Activated CD4-positive, alpha-beta T cell treated with anti-CD3 and anti-CD28 coated beads, Interleukin-10, Interleukin-2, amounts not matched to agents 100 ng/mL and 50 ng/mL, durations not matched to agents 16 hours and 8 hours (primary cell): ENCODE measurements at places on chromosomes 12 and 14.

- DNase-seq, result no peak
These were observed 15.1 kb downstream of the ADIPOR2 start for GRCh38 chr12:1705774-1706631.

GRCh38 chr12:9867531-9867930 is 1.6 kb downstream of the CLEC2B start:
- DNase-seq, result no peak

DNA sequence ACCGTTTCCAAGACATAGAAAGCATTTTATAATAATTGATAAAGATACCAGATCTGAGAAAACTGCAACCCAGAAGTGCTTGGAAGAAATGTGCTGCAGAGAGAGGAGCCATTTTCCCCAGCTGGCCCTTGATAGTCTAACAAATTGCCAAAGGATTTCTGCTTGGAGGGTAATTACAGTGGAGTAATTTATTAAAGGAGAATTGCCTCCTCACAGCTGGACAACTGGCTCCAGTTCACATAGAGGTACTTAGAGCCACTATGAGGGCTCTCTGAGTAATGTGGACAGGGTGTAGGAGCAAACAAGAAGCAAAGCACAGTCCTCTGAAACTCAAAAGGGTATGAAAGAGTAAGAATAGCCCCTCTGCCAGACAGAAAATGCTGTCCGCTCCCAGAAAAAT is 335.6 kb downstream of the SYT1 start:
- DNase-seq, result no peak

DNA sequence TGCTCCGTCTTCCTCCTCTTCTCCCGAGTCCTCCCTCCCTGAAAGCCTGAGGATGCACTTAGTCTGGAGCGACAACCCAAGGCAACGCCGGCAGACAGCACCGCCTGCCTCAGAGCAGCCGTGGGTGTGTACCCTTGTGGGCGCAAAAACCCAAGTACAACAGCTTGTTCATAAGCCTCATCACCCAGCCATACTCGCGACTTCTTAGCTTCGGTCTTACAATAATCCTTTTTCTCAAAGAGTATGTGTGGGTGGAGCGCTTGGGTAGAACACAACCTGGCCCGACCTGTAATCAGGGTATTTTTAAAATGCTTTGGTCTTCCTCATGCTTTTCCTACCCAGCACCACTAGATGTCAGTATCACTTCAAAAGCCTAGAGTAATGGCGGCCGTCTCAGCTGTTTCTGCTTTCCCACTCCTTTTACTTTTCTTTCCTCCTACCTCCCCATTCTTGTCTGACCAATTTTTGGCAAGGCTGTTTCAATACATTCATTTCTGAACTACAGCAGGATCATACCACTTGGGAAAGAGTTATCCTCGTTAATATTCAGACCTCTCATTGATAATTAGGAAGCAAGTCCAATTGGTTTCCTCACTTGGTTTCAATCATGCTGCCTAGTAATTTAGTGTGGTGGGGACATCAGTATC is 198.9 kb downstream of the EPS8 start:
- peak; percentile 77 for DNase-seq

DNA sequence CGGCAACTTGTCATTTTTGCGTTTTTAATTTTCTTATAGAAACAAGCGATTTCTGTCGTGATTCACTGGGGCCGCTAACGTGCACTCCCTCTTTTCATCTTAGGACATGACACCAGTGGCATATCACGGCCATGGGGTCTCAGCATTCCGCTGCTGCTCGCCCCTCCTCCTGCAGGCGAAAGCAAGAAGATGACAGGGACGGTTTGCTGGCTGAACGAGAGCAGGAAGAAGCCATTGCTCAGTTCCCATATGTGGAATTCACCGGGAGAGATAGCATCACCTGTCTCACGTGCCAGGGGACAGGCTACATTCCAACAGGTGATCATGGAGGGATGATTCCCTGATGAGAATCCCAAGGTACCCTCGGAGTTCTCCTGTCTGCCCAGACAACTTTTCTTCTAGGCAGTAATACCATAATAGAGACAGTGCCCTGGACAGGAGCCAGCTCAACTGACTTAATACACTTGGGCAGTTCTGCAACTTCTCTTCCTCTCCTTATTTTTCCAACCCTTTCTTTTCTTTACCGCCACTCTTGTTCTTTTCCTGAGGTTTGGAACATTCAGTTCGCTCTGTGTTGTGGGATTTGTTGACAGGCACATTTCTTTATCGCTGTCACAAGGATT is 821 bp downstream of the TMEM106C start:
- peak; percentile 26 for DNase-seq

- DNase-seq, result peak; percentile 13
These were observed 89.0 kb upstream of the BCL11B start for GRCh38 chr14:99360774-99361595.

DNA sequence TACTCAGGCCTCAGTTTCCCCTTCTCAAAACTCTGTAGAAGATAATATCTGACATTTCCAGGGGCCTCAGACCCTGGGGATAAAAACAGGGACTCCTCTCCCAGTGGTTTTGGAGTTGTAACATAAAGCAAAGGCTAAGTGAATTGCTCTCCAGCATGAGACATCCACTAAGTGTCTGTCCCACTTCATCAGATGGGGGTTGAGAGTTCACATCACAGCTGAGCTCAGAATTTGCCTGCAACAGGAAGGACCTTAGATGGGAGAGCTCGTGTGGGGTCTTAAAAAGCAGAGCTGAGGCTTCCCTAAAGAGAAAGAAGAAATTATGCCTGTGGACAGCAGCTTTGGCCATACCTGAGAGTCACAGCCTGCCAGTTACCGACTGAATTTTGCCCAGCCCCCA is 61.1 kb downstream of the TBX5 start:
- DNase-seq, result no peak

- no peak for DNase-seq
These were observed 19.8 kb upstream of the TESC start for GRCh38 chr12:117118838-117119591.

DNA sequence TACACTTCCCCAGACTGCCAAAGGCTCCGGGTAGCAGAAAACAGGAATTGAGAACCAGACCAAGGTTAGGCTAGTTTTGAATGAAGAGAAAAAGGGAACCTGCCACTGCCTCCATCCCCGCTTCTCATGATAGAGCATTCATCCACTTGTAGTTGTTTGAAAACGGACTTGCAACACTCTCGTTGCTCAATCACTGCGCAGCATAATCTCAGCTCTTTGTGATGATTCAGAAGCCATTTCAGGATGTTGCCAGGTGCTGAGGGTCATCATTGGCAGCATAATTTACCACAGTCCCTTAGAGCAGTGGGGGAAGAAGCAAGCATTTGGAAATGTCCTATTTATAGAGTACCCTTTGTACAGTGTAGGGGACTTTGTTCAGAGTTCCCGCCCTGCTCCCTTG is 25.6 kb downstream of the KCNK13 start:
- DNase-seq, result no peak

GRCh38 chr12:92041742-92042141 is 103.9 kb downstream of the BTG1 start:
- DNase-seq, result no peak

- no peak for DNase-seq
These were observed 997 bp downstream of the PLEKHG7 start for GRCh38 chr12:92703786-92704185.

GRCh38 chr12:126067626-126068329 is 1002.5 kb downstream of the AACS start:
- DNase-seq, result no peak

- no peak for DNase-seq
These were observed 44.2 kb upstream of the DDX11 start for GRCh38 chr12:31029468-31029867.

GRCh38 chr12:108618079-108618952 is 15.4 kb downstream of the SELPLG start:
- DNase-seq, result peak; percentile 83

GRCh38 chr12:100554608-100555077 is 18.8 kb upstream of the GAS2L3 start:
- peak; percentile 48 for DNase-seq

GRCh38 chr14:102565331-102565887 is 27.0 kb upstream of the RCOR1 start:
- DNase-seq, result peak; percentile 66

- peak; percentile 62 for DNase-seq
These were observed 1.0 kb upstream of the SLC38A2 start for GRCh38 chr12:46373301-46374296.

GRCh38 chr12:38772437-38772836 is 133.0 kb downstream of the CPNE8 start:
- DNase-seq, result no peak

DNA sequence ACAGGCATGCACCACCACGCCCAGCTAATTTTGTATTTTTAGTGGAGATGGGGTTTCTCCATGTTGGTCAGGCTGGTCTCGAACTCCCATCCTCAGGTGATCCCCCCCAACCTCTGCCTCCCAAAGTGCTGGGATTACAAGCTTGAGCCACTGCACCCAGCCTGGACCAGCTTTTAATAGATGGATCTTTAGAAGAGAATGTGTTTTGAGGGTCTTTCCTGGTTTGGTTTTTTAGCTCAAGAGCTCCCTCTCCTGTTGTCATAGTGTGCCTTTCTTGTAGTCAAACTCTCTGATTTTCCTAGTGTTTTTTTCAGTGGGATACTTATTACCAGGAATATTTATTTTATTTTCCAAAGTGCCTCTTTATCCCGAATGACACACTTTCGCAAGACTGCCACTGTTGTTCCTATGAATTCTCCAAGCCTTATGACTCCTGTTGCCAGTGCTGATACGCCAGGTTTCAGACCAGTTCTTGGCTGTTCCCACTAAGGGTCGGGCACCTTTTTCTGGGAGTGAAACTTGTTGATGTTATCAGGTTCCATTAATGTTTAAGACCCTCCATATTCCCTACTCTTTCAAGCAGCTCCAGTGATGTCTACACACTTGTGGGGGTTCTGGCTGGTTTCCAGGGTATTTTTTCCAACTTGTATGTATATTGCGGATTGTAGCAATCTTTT is 31.5 kb upstream of the LIMA1 start:
- DNase-seq, result peak; percentile 20

- no peak for DNase-seq
These were observed 42.0 kb upstream of the C14orf180 start for GRCh38 chr14:104537613-104537988.

DNA sequence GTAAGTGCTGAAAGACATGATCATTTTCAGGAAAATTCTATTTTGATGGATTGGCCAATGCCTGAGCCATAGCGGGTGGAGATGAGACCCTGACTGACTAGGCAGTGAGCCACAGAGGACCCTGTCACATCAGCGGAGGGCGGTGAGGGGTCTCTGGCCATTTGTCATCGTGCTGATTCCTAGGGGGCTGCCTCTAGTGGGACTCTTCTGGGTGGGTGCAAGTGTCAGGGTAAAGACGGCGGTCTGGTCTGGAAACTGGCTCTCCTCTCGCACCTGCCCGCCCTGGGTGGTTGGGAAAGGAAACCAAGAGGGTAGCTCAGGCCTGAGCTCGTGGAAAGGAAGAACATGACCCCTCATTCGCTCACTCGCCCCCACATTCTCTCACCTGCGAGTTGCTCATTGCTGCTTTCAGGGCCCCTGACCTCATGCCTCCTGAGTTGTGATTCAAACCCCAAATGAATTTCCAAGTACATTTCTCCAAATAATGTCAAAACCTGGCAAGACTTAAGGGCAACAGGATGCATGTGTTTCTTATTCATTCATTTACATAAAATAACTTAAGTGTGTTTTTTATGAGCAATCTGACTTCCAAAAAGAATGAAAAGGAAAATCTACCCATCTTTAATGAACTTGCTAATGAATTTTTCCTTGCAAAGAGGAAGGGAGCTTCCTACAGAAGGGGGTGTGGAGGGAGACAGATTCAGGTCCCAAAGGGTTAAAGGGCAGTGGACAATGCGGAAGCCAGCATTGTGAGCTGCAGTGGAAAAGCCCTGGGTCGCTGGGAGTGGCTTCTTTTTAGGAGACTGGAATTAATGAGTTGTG is 12.8 kb downstream of the MEG3 start:
- DNase-seq, result no peak

DNA sequence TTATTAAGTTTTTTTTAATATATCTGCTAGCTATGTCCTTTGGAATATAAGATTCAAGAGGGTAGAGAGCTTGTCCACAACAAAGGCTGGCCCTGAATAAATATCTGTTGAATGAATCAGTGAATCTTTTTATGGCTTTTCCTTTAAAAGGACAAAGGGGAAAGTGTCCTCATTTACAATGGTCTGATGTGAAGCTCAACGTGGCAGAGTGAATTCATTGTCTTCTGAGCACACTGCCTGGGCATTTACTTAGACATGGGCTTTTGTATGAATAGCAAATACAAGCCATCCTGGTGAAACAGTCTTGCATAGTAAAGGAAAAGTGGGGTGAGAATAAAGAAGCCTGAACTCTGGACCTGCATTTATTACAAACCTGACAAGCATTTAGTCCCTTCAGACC is 201.2 kb downstream of the NELL2 start:
- no peak for DNase-seq

DNA sequence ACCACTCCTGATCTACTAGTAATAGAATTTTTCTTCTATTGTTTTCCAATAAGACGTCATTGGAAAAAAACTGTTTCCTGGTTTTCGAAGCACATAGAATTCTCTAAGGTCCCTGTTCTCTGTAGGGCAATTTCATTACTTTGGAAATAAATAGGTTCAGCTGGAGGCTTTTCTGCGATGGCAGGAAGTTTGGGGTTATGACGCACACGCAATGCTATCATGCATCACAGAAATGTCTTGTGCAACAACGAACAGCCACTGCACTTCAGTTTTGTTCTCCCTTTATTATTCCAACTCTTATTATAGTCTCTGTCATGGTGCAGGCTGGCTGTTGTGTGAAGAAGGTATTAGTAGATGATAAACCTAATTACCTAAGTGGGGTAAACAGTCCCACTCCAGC is 59.0 kb downstream of the KCNK10 start:
- DNase-seq, result no peak

GRCh38 chr12:388541-389141 is 479 bp downstream of the KDM5A start:
- DNase-seq, result peak; percentile 50

DNA sequence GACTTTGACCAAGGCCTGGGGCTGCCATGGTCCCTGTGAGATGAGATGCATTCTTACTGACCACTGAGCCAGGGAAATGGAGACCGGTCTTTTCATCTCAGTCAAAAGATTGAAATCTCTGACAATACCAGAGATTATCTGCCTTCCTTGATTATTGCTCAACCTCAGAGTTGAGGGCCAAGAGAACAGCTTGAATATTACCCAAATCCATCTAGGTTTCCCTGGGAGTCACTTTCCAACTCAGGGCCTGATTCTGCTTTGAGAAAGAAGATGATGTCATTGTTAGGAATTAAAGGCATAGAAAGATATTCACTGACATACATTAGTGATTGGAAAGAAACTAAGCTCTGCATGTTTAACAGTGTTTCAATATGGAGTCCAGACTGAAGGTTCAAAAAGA is 515.9 kb upstream of the TBX3 start:
- DNase-seq, result no peak
